ENCODE measurements at places on chromosomes 2 and 18.

DNA sequence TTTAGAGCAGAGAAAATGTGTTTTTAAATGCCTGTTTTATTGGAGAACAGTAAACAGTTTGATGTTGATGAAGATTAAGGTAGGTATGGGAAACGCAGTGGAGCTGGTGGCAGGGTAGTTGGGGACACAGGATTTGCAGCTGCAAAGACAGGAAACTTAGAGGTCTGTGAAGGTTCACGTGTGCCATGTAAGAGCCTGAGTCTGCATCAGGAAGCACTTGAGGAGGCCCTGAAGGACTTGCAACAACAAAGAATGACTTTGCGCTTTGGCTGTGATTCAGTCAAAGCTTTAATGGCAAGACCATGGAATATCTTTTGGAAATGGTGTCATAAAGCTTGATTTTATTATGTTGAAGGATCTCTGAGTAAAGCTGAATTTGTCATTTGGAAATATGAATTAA lies 347.6 kb upstream of the KCNJ3 start:
- DNase-seq = no peak

DNA sequence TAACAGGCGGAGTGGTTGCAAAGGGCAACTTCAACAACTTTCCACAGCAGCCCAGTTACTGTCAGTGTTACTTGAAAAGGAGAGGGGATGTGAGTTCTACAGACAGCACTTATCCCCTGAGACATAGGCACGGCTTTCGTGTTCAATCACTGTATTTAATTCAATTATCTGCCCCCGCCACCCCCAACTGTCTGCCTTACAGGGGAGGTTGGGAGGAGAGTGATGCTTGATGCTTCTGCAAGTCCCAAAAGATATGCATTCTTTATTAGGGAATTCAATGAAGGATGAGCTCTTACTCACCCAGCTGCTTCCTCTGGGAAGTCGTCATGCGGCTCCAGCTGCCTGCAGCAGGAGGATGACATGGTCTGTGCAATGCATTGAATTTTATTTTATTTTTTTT lies 639.9 kb downstream of the DCC start:
- no peak for DNase-seq

GRCh38 chr2:238684362-238685326 lies 163.2 kb upstream of the TWIST2 start:
- no peak for DNase-seq

GRCh38 chr2:103284750-103285149 lies 522.9 kb downstream of the TMEM182 start:
- DNase-seq = no peak

DNA sequence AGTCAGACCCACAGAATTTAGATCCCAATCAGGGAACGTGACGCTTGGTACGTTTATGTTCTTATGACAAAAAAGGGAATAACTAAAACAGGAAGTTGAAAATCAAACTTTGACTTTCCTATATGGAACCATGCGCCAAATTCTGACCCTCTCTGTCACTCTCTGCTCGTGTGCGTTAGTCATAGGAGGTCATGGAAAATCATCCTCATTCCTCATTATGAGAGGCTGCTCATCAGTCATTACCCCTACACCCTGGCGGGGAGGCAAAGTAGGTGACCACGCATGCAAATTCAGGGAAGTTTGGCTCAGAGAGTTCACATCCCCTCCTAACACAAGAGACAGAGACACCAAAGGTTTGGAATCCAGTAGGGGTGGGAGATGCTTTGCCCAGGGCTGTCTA lies 15.5 kb downstream of the IL1F10 start:
- DNase-seq = no peak

DNA sequence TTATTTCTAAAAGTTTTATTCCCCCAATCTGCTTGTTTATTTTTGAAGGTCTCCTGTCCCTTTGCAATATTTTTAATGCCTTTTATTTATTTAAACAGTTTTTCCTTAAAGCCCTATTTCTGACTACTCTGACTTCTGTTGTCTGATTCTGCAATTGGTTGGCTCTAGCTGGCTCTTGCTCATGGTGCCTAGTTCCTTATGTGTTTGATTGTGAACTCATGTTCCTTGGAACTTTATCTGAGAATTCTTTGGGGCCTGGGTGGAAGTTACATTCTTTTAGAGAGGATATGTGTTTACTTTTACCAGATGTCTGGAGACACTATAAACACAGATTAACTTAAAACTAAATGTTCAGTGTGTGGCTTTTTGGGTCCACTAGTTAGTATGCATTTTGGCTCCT lies 175.9 kb downstream of the DYSF start:
- DNase-seq = no peak

GRCh38 chr2:201414099-201415023 lies 36.9 kb downstream of the TRAK2 start:
- DNase-seq = no peak

DNA sequence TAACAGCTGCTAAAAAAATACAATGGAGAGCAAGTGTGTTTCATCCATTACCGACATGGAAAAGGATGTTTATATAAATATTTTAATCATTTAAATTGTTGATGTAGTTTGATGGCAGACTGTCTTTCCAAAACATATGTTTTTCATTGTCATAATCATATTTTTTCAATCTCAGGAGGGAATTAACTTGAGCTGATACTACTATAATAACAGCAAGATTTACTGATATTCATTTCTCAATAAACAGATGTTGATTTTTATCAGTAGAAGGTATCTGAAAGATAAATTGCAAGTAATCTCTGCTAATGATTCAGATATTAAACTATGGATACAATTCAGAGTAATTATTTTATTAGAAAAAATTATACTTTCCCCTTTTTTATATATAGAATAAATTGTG lies 274.9 kb upstream of the TMEFF2 start:
- no peak for DNase-seq

- no peak for DNase-seq
These were observed 127.6 kb upstream of the ITGA6 start for GRCh38 chr2:172299741-172300140.

DNA sequence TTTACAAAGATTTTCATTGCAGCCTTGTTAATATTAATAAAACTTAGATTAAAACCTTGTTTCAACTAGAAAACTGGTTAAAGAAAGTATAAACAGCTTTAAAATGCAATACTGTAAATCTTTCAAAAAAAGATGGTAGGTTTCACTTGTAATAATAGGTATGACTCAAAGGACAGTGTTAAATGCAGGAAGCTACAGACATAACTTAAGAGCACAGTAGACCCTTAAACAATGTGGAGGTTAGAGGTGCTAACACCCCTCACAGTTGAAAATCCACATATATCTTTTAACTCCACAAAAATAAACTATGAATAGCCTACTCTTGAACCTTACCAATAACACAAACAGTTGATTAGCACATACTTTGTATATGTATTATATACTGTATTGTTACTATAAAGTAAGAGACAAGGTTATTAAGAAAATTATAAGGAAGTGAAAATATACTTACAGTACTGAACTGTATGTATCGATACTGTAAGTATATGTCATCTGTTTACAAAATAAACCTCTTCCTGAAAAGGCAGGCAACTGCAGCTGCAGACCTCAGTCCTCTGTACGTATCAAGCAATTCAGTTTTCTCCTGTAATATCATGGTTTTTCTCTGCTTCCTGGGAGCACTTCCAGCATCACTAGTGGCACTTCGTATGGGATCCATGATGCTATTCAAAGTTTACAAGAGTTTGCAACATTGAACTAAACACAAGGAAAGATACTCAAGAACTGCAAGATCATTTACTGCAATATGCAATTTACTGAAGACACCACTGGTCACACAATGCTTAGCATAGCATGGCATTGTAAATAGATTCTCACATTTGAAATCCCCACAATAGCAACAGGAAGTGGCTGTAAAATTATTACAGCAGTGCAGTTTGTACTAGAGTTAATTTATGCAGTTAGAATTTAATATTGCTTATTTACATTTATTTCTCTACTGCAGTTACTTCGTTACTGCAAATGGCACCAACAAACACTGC lies 610.5 kb upstream of the LRRTM4 start:
- no peak for DNase-seq

- DNase-seq = no peak
These were observed 137.1 kb upstream of the TWIST2 start for GRCh38 chr2:238710787-238711186.

GRCh38 chr2:99802734-99803133 lies 312.9 kb upstream of the REV1 start:
- DNase-seq = no peak

DNA sequence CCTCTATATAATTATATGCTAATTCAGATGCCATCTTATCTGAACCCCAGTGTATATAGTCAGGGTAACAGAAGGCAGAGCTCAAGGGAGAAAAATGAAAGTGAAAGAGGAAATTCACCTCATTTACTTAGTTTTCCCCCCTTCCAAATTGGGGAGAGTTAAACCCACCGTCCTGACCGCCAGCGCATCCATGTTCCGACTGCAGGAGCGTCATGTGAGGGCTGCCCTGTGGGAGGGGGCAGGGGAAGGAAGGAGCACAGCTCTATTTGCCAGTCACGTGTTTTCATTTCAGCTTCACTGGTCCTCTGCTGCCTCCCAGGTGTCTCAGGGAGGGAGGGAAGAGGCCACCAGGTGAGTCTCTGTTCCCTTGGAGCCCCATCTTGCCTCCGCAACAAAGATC lies 13.2 kb downstream of the CNNM4 start:
- DNase-seq = no peak

DNA sequence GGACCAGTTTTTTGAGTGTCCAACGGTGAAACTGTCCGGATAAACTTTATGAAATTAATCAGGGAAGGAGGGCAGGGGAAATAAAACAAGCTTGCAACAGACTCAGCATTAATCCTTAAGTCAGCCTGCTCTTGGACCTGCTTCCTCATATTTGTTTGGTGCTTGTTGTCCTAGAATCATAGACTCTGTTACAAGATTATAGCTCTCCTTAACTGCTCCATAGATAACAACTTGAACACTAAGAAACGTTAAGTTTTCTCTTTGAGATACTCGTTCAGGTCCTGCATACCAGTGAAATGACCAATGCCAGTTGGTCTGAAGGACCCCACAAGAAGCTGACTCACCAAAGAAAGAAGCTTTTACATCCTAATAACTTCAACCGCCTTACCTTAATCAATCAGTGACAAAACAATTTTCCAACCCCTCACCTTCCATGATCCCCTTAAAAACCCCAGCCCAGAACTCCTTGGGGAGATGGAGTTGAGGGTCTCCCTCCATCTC lies 493.2 kb downstream of the PID1 start:
- no peak for DNase-seq

- DNase-seq = no peak
These were observed 42.0 kb upstream of the EML6 start for GRCh38 chr2:54681416-54681815.

GRCh38 chr18:70158992-70159717 lies 46.3 kb downstream of the RTTN start:
- no peak for DNase-seq

GRCh38 chr2:169694894-169695260 lies 608 bp downstream of the PHOSPHO2 start:
- DNase-seq = no peak

GRCh38 chr18:76604935-76605240 lies 109.8 kb upstream of the ZNF516 start:
- no peak for DNase-seq

DNA sequence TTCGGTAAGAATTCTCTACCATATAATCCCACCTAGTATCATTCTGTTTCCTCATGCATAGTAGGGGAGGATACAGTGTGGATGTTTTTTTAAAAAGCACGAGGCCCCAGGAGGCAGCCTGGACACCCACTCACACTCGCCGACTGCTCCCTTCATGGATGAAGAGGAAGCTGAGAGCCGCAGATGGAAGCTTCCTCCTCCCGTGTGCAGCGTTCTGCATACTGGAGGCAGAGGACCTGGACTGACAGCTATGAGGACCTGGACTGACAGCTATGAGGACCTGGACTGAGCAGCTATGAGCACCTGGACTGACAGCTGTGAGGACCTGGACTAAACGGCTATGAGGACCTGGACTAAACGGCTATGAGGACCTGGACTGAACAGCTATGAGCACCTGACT lies 234.4 kb downstream of the NDUFA10 start:
- no peak for DNase-seq
